ENCODE measurements at places on chromosomes 13 and 19.
A peak's percentile ranks its signal among the peaks of the same experiment; 100 is the strongest.

GRCh38 chr19:5478925-5479588 lies 23.8 kb downstream of the ZNRF4 start:
- DNase-seq: no peak

DNA sequence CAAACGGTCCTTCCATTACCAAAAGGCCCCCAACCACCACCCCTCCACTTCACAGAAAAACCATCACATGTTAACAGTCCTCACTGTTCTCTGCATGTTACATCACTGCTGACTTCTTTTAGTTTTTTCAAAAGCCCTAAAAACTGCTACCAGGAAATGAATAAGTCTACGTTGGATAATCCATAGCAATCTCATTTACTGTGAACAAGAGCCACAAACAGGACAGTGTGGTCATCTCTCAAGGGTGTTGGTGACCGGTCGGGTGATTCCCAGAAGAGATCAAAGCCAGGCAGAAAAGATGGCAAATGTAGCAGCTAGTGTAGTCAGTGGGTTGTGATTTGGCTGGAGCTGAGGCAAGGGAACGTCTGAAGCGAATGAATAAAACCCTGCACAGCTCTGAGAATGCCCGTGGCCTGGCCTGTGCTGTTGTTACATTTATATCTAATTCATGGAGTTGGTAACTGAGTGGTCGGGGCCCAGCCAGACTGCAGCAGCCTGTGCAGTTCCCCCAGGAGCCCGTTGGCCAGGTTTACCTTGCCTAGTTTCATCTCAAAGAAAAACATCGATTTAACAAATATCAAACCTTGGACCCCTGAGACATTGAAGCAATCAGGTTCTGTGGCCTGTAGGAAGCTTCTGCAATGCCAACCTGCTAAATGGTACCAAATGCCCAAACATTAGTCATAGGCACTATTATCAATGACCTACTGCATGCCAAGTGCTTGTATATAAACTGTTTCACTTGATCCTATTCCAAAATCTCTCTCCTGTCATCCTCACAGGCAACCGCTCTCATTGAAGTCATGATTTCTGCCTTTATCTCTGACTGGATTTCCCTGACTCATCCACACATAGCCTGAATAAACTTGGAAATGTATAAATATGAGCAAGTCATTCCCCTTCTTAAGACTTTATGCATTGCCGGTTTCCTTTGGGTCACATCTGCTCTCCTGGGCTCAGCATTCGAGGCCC lies 153.8 kb upstream of the SERP2 start:
- DNase-seq: no peak

DNA sequence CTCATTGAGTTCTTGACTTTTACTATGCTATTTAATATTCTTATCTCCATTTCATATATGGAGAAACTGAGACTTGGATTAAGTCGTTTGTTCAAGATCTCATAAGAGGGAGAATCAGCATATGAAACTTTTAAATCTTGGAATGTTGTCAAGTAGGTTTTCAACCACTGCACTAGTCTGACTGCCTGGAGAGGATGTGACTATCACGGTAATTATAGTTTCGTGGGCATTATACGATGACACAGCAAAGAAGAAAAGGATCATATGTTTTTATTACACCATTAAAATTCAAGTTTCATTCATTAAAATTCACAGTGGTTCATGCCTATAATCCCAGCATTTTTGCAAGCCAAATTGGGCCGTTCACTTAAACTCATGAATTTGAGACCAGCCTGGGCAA lies 555.2 kb downstream of the SLITRK1 start:
- no peak for DNase-seq

DNA sequence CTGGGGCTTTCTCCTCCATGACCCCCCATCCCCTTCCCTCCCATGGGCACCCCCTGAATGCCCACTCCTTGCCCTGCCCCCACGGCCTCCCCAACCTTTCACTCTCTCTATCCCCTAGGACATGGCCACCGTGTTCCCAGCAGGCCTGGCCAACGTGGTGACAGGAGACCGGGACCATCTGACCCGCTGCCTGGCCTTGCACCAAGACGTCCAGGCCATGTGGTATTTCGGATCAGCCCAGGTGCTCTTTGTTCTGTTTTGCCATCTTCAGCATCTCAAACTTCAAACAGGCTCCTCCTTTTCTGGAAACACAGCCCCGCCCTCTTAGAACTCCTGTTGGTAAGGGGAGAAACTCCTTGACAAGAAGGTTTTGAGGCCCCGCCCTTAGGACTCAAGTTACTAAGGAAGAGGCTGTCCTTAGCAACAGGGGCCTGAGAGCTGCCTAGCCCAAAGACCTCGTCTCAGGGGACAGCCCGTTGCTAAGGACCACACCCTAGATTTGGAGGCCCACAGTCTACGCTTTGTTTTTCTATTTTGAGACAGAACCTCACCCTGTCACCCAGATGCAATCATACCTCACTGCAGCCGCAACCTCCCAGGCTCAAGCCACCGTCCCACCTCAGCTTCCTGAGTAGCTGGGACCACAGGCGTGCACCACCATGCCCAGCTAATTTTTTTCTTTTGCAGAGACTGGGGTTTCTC lies 5.1 kb upstream of the FLT3LG start:
- no peak for DNase-seq

- no peak for DNase-seq
Observed at GRCh38 chr13:41244556-41244955, 18.8 kb downstream of the MTRF1 start.

DNA sequence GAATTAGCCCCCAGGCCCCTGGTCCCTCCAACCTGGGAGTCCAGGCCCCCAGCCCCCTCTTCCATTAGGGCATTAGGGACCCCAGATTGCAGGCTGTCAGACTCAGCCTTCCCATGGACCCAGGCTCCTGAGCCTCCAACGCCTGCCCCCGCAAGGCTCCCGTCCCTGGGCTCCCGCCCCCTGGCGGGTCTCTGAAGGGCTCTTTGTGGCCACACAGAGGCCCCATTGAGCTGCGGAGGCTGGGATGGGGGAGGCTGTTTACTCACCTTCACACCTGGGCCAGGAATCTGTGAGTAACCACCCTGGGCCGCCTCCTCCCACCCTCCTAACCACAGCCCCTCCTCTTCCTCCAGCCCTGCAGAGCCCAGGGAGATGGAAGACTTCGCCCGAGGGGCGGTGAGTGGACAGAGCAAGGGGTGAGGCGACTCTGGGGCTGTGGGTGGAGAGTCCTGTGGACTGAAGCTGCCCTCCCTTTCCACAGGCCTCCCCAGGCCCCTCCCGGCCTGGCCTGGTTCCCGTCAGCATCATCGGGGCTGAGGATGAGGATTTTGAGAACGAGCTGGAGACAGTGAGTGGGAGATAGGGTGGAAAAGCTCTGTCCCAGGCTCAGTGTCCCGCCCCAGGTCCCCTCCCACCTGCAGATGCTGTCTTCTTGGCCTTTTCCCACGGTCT lies 4.9 kb downstream of the ARHGEF1 start:
- no peak for DNase-seq

DNA sequence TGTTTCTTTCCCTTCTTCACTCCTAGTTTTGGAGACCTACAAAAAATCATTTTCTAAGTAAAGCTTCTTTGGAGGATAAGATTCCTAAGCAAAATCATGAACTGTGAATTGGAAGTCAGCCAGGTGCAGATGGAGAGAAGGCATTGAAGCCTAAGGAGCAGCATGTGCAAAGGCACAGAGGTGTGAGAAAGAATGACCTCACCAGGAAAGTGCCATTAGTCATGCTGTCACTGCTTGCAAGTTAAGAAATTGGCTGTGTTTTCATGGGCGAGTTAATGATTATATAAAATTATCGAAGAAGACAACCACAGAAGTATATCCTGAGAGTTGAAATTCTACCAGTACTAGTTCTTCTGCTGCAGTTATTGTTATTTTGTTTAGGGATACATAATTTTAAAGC lies 80.3 kb upstream of the KLHL1 start:
- DNase-seq: no peak

DNA sequence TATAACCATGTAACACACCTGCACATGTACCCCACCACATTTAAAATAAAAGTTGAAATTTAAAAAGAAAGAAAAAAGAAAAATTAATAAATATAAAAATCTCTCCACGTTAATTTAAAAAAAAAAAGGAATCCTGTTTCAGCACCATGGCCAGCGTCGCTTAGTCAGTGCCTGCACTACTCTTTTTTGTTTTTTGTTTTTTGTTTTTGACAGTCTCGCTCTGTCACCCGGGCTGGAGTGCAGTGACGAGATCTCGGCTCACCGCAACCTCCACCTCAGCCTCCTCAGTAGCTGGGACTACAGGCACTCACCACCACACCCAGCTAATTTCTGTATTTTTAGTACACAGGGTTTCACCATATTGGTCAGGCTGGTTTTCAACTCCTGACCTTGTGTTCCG lies 835.9 kb downstream of the UQCRFS1 start:
- no peak for DNase-seq

DNA sequence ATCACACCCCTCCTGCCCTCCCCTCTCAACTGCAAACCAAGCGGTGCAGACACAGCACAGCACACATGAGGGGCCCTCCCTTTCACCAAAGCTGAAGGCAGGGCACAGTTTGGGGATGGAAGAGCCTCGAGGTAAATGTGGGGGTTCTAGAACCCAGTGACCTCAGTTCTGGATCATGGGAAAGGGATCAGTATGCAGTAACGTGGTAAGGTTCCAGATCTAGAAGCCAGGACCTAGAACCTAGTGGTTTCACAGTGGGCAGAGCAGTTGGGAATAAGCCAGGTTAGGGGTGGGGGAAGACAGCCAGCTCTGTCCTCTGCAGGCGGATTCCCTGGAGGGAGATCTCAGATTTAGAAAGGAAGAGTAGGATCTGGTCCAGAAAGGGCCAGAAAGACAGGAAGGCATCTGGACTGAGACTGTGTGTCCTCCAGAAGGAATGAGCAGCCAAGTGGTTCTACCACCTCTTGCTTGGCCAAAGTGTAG lies 3.1 kb downstream of the FTL start:
- no peak for DNase-seq

DNA sequence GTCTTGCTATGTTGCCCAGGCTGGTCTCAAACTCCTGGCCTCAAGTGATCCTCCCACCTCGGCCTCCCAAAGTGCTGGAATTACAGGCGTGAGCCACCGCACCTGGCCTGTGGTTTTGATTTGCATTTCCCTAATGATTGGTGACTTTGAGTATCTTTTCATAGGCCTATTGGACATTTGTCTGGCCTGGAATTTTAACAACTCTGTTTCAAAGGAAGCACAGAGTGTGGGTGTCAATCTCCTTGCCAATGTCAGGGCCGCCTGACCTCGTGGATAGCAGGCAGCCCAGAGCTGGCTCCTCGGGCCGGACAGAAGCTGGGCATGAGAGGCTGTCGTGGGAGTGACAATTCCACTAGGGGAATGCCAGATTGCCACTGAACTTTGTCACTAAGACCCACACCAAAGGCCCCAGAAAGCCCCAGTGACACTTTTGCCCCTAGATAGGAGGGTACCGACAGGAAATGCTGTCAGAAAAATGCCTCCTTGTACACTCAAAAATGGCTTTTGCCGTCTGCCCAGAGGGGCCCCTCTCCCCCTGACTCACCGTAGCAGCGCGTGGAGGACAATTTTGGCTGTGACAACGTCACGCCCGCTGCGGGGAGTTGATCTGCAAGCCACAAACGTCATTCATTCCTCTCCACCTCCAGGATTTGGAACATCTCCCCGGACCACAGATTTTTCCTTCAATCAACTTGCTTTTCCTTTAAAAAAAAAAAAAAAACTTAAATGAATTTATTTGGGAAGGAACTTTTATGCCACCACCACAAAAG lies 11.7 kb upstream of the ADGRE5 start:
- DNase-seq: no peak

DNA sequence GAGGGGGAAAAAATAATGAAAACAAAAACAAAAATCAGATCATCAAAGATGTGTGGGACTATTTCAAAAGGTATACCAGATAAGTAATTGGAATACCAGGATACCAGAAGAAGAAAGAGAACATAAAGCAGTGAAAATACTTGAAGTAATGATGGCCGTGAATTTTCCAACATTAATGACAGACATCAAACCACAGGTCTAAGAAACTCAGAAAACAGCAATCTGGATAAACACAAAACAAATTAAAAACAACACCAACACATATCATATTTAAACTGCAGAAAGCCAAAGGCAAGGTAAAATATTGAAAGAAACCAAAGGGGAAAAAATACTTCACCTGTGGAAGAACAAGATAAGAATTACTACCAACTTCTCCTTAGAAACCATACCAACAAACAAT lies 24.2 kb upstream of the UFM1 start:
- no peak for DNase-seq

GRCh38 chr19:55642153-55643002 lies 1.1 kb upstream of the ZNF581 start:
- peak; percentile 39 for DNase-seq

DNA sequence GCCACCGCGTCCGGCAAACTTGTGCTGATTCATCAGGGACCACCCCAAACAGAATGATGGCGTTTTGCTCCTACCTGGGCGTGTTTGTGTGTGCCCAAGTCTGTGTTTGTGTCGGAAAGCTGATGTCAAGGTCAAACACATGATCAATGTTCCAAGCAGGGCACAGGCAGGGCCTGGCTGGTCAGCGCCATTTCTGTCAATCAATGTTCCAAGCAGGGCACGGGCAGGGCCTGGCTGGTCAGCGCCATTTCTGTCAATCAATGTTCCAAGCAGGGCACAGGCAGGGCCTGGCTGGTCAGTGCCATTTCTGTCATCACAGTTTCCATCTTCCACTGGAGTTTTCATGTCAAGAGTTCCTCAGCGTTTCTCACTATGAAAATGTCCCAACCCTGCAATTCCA lies 14.9 kb upstream of the GRTP1 start:
- DNase-seq: no peak

GRCh38 chr19:54390942-54391577 lies 24.2 kb upstream of the TTYH1 start:
- peak; percentile 35 for DNase-seq

GRCh38 chr13:89066868-89067466 lies 1395.8 kb downstream of the SLITRK5 start:
- DNase-seq: no peak

DNA sequence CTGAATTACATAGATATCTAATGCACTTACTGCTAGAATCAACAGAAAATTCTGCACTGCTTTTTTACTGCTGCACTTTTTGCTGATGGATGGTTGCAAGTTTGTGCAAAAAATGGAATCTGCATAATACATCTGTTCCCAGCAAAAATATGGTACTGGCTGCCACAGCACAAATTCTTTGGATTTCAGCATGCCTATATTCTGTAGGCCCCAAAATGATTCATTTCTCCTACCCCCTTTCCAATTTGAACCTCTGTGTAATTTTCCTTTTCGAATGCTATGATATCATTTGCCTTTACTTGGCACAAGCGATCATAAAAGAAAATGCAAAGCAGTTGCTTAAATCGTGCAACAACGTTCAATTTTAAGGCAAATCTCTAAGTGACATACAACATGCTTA lies 524.2 kb upstream of the NBEA start:
- no peak for DNase-seq

GRCh38 chr13:40240293-40240692 lies 426.1 kb downstream of the FOXO1 start:
- DNase-seq: no peak

- DNase-seq: no peak
Observed at GRCh38 chr19:41843371-41843770, 1.1 kb downstream of the LYPD4 start.

DNA sequence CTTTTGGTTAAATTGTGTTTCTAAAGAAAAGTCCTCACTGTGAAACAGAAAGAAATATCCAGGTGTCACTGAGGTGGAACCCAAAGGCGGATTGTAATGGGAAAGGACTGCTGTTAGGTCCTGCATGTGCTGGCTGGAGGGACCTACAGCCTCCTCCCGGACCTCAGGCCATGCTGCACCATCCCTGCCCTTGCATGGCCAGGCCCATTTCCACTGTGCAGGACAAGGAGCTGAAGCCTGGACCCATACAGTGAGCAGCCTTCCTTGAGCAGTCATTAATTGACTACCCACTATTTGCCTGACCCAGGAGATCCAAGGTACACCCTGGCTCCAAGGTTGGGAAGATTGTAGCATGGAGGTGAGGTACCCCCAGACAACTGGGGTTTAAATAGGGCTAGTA lies 17.6 kb downstream of the VSTM2B start:
- no peak for DNase-seq

Data from ovary (tissue), 10 donors.